ENCODE measurements at places on chromosomes 2 and 18. TPM values are rescaled to one million over a fixed set of nuclear protein-coding genes. Genes with fewer than 3 reads are reported as not detected.

GRCh38 chr2:212770240-212770639 lies 231.6 kb upstream of the ERBB4 start:
- no peak for DNase-seq
- H3K27ac ChIP-seq, result no peak overlapping the region
- no peak overlapping the region for H3K4me3 ChIP-seq
- no peaks in the 10 kb centered on the region for H3K27me3 ChIP-seq
- no peaks in the 10 kb centered on the region for H3K4me1 ChIP-seq

DNA sequence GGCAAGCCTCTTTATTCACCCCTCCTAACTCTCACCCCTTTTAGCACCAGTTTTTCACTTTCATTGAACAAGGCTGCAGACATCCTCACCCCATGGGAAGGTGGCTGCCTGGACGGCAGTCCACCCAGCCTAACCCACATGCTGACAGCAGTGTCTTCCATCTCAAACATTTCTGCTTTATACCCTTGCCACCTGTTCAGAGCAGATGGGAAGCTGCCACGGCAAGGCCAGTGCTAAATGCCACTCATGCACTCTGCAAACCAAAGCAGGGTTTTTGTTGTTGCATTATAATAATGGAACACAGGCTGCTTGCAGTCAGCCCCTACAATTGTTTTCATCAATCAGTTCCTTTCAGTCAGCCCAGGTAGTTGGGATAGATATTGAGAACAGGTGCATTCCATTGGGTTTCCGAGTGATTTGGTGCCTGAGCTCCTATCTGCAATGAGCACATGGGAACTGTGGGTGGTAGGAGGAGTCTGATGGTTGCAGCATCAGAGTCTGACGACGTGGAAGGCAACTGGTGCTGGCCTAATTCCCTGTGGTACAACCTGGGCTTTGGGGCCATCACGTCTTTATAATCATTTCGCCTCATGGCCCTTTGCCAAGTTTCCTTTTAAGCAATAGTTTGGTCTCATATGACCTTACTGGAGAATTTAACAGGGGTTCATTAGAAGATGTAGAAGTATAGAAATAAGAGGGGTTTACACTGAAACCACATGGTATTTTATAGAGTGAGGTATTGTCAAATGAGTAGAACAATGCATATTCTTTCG lies 252.5 kb upstream of the SP5 start:
- H3K27ac ChIP-seq, result no peak overlapping the region
- no peaks in the 10 kb centered on the region for H3K4me1 ChIP-seq
- DNase-seq, result no peak
- no peaks in the 10 kb centered on the region for H3K27me3 ChIP-seq

DNA sequence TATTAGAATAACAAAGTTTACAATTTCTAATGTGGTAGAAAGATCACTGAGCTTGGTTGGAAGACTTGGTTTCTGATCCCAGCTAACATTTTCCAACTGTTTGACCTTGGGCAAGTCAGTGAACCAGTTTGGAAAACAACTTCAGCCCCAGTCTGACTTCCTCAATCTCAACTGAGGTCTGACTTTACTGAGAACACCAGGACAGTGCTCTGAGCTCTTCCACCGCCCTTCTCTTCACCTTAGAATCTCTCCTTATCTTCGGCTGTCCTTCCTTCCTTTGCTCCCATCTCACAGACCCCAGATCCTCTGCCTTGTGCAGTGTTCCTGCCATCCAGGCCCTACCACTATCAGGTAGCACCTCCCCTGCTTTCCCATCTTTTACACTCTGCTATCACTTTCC lies 193.8 kb upstream of the SP5 start:
- H3K36me3 ChIP-seq, result no peaks in the 10 kb centered on the region
- DNase-seq, result no peak
- H3K27me3 ChIP-seq, result no peaks in the 10 kb centered on the region
- H3K4me1 ChIP-seq, result no peaks in the 10 kb centered on the region

GRCh38 chr18:46461993-46462392 lies 195.0 kb downstream of the LOXHD1 start:
- no peak for DNase-seq
- H3K4me1 ChIP-seq, result no peaks in the 10 kb centered on the region
- no peak overlapping the region for H3K27ac ChIP-seq
- no peaks in the 10 kb centered on the region for H3K27me3 ChIP-seq

GRCh38 chr2:234723400-234723799 lies 226.5 kb upstream of the ARL4C start:
- no peaks in the 10 kb centered on the region for H3K27me3 ChIP-seq
- no peak overlapping the region for H3K4me3 ChIP-seq
- no peak for DNase-seq
- H3K36me3 ChIP-seq, result no peaks in the 10 kb centered on the region
- H3K4me1 ChIP-seq, result no peaks in the 10 kb centered on the region

GRCh38 chr2:213036836-213037235 lies 114.6 kb downstream of the IKZF2 start:
- no peaks in the 10 kb centered on the region for H3K36me3 ChIP-seq
- DNase-seq, result no peak
- H3K27me3 ChIP-seq, result no peaks in the 10 kb centered on the region
- H3K4me3 ChIP-seq, result no peak overlapping the region

GREB1 gene
- total RNA-seq, result 0.94 TPM

C1D gene
- 33.9 TPM for total RNA-seq

DLX1 gene
- not detected for total RNA-seq

All from CD8-positive, alpha-beta memory T cell (primary cell).